ENCODE measurements at places on chromosomes 4 and X. TPM values are rescaled to one million over a fixed set of nuclear protein-coding genes. Genes with fewer than 3 reads are reported as not detected.

DNA sequence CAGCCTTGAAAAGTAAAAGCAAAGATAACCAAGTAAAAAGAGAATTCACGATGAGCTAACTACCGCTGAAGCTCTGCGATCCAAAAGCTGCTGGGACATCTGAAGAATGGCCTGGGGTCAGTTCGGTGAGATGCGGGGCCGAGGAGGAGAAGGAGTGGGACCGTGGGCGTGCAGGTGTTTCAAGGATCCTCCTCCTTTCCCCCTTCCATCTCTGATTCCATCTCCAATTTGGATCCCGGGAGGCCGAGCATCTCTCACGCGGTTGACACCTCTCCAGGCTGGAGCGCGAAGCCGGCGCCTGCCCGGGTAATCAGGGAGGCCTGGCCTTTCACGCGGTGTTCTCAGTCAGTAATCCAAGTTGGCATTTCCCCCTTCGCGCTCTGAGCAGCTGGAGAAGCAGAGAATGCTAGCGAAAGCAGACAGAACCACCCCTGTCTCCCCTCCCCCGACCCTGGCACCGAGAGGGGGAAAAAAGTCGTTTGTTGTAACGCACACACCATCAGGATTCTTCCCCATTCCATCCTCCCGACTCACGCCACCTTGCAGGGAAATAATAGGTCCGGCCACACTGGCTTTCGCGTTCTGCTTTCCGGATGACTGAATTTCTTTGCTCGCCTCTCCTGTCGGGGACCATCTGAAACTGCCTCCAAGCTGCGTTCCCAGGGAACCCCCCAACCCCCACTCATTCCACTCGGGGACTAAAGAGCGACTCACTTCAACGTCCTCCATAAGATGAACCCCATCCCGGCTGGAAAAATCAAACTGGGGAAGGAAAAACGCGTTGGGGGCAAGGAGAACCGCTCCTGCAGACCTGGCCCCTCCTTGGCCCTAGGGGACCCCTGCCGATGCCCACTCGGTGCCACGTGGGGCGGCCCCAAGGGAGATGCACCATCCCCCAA lies 6.5 kb downstream of the NEUROG2 start:
- peak; percentile 27 for DNase-seq

DNA sequence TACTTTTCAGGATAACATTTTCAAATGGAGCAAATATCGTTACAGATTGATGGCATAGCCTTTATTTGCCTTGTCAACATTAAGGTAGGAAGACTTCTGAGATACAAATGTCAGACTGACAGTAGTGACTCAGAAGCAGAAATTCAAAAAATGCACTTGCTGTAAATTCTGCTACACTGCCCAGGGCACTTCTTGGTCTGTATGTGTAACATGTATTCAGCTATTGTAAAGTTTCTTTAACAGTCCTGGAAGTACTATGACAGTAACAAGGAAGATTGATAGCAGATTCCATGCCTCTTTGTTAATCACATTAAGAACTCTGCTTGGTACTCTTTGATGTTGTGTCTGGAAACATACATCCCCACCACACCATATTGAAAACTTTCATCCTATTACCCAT lies 69.6 kb upstream of the PCDH18 start:
- DNase-seq, result no peak

DNA sequence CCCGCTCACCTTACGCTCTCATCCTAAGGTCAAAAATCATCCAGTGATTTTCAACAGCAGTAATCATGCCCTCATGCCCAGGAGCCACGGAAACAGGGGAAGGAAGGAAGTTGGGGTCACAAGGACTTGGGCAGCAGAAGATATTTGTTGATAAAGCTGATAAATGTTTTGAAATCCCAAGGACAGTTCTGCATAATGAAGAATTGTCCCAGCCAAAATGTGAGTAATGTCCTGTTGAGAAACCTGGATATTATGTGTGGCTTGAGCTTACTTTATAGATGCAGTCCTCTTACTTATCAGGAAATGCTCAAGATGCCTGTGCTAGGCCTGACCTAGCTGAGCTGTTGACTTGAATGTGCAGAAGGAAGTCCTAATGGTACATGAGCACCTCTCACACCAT lies 263.0 kb upstream of the ZFP42 start:
- no peak for DNase-seq

DNA sequence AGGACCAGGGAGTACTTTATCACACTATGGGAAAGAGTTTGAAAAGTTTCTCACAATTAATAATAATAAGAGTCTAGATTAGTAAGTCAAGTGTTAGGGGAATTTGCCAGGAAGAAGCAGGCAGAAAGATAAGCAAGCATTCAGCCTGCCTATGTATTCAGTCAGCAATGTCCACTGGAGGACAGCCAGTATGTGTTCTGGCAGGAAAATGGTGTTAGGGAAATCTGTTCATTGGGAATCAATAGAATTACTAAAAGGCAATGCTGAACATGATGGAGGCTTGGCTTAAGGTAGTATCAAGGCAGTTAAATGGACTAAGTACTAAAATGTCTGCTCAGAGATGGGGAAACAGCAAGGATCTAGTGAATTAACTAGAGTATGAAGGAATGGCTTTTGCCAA lies 221.2 kb downstream of the PPP4R3C start:
- DNase-seq, result no peak

DACH2 gene
- polyA plus RNA-seq, result 36.0 TPM

DNA sequence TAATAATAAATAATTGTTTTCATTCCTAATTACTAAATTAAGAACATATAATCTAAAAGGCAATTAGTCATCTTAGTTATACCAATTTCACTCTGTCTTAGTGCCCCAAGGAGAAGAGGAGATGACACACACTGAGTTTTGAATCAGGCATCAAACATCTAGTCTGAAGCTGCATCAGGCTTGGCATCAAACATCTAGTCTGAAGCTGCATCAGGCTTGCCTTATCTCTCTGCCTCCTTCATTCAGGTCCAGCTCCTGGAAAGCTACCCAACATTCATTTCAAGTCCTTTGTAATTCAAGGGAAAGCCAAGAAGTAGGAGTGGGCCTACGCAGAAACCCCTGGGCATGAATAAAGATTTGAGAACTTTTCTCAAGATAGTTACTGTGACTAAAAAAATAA lies 62.2 kb downstream of the SH3RF1 start:
- no peak for DNase-seq

DNA sequence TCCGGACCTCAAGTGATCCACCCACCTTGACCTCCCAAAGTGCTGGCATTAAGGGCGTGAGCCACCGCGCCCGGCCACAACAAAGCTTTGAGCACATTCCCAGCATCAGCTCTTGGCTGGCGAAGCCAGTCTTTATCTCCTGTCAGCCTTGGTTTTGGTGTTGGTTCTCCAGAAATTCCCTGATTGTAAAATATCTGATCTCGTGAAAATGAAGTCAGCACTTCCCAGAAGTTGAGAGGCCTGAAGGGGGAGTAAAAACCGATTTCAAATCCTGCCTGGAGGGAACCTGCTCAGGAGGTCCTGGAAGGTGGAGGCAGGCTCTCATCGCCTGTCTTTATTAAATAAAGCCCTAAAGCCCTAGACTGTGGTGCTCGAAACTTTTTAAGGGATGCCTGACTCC lies 33.6 kb downstream of the PTTG2 start:
- no peak for DNase-seq

SLC9B1 gene
- polyA plus RNA-seq, result 4.6 TPM

DNA sequence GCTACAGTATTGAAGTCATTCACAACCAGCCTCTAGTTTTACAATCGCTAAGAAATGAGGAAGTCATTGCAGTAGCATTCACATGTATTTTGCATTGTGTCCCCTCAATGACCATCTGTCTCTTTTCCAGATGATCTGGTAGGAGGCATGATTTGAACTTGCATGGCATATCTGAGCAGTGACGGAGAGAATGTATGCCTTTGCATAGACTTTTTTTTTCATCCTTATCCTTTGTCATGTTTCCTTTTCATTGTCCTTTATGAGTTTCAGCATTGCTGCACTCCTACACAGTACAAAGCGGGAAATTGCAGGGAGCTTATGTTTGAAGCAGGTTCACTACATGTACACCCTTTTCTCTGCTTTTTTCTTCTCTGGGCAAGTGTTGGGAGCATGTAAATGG lies 516.4 kb upstream of the GRIA3 start:
- no peak for DNase-seq

RTL3 gene
- polyA plus RNA-seq, result not detected

ACE2 gene
- 58.0 TPM for polyA plus RNA-seq

IGFBP7 gene
- polyA plus RNA-seq, result 466 TPM

ZNF630 gene
- 4.6 TPM for polyA plus RNA-seq

DNA sequence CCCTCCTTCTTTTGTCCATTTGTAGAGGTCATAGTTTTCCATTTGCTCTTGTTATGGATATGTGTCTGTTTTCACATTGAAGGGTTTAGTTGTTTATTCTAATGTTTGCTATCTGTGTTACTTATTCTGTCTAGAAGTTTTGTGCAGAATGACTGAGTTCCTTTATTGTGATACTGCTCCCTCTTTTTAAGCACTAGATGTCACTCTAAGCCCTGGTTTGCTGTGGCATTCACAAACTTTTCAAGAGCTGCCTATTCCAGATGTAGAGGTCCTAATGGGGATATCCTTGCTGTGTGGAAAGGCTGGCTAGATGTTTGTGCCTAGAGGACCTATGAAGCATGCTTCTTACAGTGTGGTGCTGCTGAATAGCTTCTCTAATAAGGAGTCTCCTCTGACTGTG lies 338.6 kb downstream of the SPIN4 start:
- no peak for DNase-seq

DNA sequence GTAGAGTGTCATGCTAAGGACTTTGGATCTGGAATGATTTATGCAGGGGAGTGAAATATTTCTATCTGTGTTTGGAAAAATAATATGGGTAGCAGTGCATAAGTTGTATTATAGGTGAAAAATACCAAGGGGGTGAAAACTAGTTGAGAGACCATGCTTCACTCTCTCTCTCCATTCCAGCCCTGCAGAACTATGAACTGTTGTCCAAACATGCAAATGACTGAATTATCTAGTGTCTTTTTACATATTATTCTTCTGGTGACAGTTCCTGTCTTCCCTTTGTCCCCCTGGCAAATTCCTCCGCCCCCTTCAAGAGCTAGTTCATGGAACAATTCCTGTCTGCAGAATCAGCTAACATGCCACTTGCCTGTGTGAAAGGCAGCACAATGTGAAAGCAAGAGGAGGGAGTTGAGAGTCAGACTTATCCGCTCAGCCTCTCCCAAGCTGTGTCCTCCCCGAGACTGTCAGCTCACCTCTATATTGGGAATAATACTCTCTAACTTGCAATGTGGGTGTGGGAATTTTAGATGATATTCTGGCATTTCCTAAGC lies 2.3 kb downstream of the PF4 start:
- DNase-seq, result no peak

DNA sequence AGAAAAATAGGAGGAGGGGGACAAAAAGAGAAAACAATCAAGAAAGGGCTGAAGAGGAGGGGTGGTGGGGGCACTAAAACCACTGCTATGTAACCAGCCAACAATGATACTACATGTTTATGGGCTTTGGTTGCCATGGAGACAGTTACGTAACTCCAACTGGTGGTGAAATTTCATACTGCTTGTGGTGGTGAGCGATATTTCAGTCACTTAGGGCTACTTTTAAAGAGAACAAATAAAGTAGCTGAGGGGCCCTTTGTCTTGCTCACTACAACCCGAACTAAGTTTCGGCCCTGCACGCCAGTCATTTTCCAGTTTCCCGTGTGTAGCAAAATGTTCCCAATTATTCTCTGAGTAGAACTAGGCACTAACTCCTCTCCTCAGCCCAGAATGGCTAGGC lies 275.2 kb upstream of the EDA2R start:
- no peak for DNase-seq

IRS4 gene
- 2.0 TPM for polyA plus RNA-seq

DNA sequence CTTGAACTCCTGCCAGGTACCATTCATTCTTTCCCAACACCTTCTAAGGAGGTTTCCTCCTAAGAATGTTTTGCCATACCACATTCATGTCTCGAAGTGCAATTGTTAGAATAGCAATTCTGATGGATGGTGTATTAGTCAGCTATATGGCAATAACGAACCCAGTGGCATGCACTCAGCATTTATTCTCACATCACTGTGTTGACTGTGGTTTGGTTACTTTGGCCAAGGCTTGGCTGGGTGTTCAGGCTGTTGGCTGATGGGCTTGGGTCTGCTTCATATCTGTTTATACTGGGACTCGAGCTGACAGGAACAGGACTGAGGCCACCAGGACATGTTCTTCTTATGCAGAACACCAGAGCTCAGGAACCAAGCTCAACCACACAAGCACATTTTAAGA lies 31.7 kb downstream of the PSAPL1 start:
- DNase-seq, result no peak

IDH3G gene
- 84.2 TPM for polyA plus RNA-seq

LGI2 gene
- 32.3 TPM for polyA plus RNA-seq

DNA sequence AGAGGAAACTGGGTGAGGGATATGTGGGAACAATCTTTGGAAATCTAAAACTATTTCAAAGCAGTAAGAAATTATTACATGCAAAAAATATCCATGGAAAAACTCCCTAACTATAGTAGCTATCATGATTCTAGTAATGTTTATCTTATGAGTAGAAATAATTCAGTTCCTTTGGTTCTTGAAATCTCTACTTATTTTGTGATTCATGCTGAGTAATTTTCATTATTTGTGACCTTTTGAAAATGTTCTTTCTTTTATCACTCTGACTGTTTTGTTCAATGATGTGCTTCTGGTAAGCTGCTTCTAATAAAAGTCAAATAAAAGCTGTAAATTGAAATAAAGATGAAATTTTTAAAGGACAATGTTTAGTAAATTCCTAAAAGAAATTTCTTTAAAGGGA lies 40.4 kb upstream of the MAGEB10 start:
- no peak for DNase-seq

- no peak for DNase-seq
Measured at GRCh38 chr4:142925161-142925560, 79.1 kb upstream of the INPP4B start.

GRCh38 chr4:125316401-125316790 lies 1.6 kb downstream of the FAT4 start:
- DNase-seq, result no peak

- no peak for DNase-seq
Measured at GRCh38 chr4:110638089-110638746, 15.3 kb upstream of the PITX2 start.

DNA sequence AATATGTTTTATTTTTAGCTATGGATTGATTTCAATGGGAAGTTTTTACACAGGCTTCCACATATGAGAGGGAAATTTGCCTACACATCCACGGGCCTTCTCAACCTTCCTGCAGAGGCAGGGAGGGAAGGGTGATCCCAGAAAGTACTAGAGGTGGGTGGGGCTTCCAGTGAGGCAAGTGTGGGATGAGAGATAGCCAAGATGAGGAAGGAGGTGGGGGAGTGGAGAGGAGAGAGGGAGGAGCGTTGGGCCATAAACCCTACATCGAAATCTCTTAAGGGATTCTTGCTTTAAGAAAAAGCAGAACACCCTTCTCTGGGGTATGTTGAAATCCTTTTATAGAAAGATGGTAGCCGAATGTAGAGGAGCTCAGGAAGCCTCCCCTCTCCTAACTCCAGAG lies 19.0 kb downstream of the NKX6-1 start:
- no peak for DNase-seq
